ENCODE measurements at places on chromosomes 4 and X.

DNA sequence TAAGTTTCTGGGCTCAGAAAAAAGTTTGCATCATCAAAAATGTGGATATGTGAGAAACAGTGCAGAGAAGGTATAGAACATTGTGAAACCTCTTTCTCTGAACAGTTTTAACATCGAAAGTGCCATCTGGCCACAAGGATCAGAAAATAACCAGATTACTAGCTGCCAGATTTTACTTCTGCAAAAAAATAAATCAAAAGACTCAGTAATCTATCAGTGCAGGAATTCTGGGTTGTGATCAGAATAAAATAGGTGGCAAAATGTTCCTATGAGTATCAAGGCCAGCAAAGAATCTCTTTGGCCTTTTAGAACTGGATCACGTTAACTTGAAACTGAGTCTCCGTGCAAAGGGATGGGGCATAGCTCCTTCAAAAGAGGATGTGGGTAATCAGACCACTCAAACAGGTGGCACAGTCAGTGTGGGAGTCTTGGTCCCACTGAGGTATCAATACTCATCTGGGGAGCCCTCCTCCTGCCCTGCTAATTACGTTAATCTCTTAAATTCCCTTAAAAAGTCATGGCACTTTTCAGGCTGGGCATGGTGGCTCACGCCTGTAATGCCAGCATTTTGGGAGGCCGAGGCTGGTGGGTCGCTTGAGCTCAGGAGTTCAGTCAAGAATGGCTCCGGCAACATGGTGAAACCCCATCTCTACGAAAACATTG lies 26.7 kb upstream of the RBM47 start:
- DNase-seq, result no peak

GRCh38 chrX:72526534-72527508 lies 45.8 kb downstream of the HDAC8 start:
- DNase-seq, result no peak

DNA sequence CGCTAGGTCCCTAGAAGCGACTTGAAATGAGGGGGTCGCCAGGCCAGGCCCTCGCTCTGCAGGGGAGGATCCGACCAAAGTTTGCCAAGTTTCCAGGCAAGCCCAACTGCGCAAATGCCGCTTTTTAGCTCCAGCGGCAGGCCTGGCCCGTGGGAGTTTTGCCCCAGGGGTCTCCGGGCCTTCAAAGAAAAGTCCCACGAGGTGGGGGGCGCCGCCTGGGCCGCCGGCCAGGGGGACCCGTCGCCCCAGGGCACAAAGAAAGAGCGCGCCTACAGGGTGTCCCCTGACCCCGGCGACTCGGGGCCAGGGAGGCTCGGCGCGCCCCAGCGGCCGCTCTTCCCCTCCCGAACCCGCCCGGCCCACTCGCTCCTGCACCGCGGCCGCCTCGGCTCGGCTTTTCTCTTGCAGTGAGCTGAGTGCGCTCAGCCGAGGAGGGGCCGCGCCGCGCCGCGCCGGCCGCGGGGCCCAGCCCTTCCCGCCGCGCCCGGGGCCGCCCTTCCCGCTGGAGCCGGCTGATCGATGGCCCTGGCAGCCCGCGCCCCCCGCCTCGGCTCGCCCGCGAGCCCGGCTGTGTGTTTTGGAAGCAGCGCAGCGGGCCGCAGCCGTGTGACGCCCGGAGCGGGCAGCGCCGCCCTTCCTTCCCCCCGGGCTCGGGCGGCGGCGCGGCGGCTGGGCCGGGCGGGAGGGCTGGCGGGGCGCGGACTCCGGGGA lies 754 bp upstream of the KLF3 start:
- DNase-seq, result peak; percentile 80

GRCh38 chrX:120236687-120237479 lies 13.7 kb upstream of the ZBTB33 start:
- DNase-seq, result no peak

- no peak for DNase-seq
These were observed 13.0 kb upstream of the SPRY1 start for GRCh38 chr4:123383566-123383965.

GRCh38 chr4:14668296-14668695 lies 334.0 kb upstream of the CPEB2 start:
- no peak for DNase-seq

DNA sequence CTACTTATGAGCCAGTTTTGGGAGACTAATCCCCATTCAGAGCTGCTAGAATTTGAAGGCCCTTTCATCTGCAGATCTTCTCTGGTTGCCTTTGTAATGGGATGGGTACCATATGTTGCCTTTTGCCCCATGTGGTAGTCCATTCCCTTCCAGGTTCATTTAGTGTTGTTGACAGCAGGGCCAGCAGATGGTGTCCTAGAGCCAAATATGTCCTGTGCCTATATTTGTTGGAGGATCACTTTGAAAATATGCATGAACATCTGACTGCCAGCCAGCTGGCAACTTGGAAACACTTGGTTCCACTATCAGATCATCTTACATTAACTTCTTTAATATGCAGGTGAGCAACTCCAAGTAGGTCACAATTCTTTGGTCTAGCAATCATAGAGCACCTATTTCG lies 30.4 kb downstream of the CFAP299 start:
- peak; percentile 76 for DNase-seq

DNA sequence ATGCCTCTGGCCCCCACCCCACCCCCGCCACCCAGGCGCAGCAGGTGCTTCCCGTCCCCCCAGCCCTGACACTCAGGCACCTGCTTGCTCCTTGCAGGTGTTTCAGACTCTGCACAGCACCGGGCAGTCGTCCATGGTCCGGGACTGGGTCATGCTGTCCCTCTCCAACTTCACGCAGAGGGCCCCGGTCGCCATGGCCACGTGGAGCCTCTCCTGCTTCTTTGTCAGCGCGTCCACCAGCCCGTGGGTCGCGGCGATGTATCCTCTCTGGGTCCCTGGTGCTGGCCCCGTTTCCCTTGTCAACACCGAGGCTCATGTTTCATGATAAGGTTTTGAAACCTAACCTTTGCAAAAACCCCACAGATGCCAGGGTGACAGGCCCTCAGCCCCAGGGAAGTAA lies 10.2 kb upstream of the MSANTD1 start:
- DNase-seq, result no peak

GRCh38 chrX:130204647-130205046 lies 32.9 kb downstream of the RAB33A start:
- DNase-seq, result no peak

- no peak for DNase-seq
These were observed 92.4 kb upstream of the ATXN3L start for GRCh38 chrX:13412208-13412600.

GRCh38 chrX:109719264-109719663 lies 13.8 kb downstream of the ACSL4 start:
- DNase-seq, result no peak

GRCh38 chr4:145539671-145540070 lies 58.0 kb downstream of the SMAD1 start:
- DNase-seq, result no peak

DNA sequence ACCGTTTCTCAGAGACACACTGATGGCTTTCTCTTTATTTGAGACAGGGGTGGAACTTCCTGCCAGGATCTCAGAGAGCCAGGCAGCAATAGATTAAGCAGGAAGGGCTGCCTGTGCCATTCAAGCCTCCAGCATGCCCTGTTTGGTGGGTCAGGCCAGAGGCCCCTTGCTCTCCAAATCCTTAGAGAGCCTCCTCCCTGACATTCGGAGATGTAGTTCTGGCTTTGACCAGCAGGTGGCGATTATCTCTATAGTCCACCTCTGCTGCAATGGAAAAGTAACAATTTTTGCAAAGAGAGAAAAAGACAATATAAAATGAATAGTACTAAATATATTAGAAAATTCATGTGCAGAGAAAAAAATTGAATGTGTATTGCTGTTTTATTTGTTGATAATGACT lies 93.9 kb downstream of the NXF2B start:
- peak; percentile 75 for DNase-seq

GRCh38 chr4:141900856-141901255 lies 264.5 kb downstream of the IL15 start:
- no peak for DNase-seq

DNA sequence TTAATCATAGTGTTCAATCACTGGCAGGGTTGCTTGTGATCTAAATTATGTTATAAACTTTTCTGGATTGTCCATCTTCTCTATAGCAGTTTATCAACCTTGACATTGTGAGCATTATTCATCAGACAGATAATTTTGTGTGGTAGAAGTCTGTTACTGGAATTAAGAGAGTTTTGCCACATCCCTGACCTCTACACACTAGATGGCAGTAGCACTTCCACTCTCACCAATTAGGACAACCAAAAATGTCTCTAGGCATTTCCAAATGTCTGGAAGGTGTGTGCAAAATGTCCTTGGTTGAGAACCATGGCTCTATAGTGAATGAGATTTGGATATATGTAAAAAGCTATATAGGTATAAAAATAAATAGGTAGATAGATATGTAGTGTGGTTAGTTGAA lies 324.1 kb upstream of the FAM47C start:
- no peak for DNase-seq

DNA sequence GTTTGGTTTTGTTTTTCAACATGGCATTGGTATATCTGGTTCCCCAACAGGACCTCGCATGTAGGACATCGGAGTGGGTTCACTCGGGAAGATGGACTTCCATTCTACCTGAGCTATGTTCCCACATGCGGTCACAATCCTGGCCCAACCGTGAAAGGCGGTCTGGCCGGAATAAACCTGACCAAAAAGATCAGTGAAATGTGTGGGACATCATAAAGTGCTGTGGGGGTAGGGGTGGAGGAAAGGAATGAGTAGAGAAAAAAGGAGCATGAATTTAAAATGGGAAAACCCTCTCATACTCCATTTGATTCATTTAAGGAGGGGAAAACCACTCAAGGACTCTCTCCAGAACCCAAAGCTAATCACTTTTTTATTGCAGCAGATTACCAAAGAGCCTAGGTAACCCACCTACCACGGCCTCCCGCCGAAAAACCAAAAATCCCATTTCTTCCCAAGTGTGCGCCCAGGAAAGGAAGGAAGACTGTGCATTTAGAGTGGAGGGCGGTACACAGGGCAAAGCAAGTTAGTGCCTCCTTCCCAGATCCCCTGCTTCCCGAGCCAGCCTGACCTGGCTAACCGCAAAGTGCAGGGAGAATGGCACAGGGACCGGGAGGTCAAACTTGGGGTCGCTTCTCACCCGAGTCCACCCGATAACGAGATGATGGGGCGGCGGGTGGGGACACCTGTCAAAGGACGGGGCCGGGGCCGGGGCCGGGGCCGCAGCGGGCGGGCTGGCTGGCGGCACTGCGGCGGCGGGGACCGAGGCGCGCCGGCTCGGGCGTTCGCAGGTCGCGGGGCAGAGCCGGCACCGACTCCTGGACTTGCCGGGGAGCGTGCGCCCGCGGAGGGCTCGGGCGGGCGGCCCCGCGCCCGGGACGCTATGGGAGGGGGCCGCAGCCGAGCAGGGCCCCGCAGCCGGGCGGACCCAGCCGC lies 669 bp downstream of the TMEM150C start:
- no peak for DNase-seq

DNA sequence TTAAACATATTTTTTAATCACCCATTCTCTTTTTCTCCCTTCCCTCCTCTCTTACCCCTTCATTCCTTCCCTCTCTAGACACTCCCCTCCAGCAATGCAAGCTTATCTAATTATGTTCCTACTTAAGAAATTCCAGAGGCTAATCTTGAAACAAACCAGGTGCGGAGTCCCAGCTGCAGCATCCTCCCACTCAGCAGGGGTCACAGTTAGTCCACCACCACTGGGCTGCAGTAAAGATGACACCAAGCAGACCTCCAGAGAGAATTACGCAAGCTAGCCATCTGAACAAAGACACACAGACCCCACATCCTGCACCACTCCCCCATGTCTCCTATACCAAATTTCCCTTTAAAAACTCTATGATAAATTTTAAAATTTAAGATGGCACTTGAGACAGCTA lies 13.9 kb upstream of the SEC24B start:
- DNase-seq, result no peak

- no peak for DNase-seq
These were observed 476.3 kb downstream of the CCSER1 start for GRCh38 chr4:90603540-90603939.

- no peak for DNase-seq
These were observed 2.3 kb upstream of the NHSL2 start for GRCh38 chrX:71908387-71908786.

GRCh38 chr4:183541010-183541751 lies 36.3 kb downstream of the ING2 start:
- no peak for DNase-seq

DNA sequence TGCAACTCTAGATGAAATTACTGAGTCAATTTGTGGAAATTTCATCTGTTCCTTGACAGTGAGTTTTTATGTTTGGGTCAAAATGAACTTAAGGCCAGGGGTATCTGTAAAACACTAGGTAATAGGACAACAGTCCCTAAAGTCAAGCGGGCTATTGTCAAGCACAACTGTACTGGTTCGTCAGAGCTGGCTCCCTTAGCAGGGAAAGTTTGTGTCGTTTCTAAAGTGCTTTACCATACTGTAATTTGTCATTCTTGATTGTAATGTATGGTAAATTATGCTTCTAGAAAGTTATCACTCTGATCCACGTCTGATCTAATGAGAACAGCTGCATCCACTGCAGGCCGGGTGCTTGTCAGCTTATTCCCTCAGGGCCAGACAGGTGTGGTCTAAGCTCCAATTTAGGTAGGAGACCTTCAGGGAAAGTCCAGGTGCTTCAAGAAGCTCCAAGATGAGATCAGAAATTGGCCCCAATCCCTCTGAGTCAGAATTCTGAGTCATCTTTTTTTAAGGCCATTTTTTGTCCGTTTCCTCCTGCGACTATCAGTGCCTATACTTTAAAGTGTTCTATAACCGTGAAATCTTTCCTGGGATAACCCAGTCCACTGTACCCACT lies 92.2 kb downstream of the PALLD start:
- DNase-seq, result no peak

DNA sequence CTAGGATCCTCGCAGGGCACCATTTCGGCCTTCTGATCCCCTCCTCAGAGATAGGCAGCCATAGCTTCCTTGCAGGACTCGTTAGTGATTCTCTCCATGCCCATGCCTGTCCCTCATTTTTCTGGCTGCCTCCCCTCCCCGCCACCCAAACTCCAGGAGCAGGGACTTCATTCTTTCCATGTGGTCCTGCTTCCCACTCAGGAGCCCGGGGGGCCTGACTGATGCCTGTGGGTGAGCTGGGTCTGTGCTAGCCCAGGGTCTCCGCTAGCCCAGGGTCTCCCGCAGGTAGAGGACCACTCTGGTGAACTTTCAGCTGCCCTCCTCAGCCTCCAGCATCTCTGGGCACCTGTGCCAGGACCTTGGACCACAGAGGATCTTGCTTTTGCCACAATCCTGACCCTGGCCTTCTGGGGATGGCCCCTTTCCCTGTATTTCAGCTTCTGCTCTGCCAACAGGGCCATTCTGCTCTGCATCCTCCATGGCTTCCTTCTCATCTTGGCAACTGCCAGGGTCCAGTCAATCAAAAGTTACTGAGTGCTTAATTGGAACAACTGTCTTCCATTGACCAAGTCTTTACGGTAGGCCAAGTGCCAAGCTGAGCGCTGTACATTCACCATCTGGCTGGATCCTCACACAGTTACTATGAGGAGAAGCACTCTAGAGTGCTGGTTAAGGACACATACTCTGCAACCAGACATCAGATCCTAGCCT lies 152.2 kb downstream of the EFNB1 start:
- no peak for DNase-seq
